ENCODE measurements at places on chromosomes 6 and 20.

- no peak for DNase-seq
These were observed 132.5 kb upstream of the FOXA2 start for GRCh38 chr20:22716821-22717351.

GRCh38 chr6:137638926-137639706 is 144.9 kb upstream of the OLIG3 start:
- no peak for DNase-seq

DNA sequence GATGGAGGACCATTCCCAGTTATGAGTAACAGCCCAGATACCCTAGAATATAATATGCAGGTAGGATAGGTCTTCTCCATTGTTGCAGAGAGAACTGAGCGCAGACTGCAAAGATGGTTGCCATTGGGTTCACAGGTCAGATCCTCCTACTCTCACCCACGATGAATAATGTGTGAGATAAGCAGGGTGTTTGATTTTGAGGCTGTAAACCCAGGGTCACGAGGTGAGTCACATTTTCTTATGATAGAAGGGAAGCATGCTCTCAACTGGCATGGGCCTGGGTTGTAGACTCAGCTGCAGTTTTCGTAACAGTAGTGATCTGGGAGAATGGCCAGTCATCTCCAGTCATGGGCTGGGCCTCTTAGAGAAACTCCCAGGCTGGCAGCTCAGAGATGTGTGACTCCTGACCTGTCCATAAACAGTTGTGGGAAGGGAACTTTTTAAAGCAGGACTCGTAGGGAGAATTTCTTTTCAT is 74.2 kb downstream of the CD164 start:
- DNase-seq: no peak

DNA sequence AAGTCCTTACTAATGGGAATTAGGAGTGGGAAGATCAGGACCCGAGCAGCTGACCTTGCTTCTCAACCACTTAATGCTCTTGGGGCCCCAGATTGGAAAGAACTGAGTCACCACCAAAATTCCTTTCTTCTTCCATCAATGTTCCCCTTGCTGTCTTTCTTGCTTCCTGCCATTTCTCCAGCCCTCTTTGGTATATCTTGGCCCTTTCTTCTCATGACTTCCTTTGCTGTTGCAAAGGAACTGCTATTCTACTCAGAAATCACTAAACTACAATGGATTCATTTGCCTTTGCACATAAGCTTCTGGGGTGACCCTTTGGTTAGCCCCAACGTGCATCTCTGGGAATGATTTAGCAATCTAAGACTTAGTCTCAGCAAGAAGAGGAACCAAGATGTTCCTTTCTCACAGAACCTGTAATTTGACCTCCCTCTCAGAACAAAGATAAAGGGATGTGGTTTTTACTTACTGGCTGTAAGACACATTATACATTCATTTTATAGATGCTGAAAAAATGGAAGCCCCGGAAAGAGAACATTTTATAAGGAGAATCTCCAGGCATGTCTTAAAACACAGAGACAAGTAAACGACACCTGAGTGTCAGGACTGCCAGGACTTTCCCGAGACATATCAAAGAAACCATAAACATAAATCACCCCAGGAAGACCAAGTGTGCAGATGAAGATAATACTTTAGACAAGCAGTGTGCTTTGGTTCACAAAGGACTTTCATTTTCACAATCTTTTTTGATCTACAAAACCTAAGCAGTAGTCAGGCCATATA is 99.0 kb upstream of the TNFAIP3 start:
- DNase-seq: no peak

- DNase-seq: no peak
These were observed 472.2 kb downstream of the UTRN start for GRCh38 chr6:144757299-144757698.

- DNase-seq: no peak
These were observed 568 bp downstream of the CCDC170 start for GRCh38 chr6:151494235-151494935.

- DNase-seq: no peak
These were observed 377.3 kb upstream of the JAG1 start for GRCh38 chr20:11051136-11051535.

GRCh38 chr6:37125774-37126492 is 44.0 kb upstream of the PIM1 start:
- no peak for DNase-seq

DNA sequence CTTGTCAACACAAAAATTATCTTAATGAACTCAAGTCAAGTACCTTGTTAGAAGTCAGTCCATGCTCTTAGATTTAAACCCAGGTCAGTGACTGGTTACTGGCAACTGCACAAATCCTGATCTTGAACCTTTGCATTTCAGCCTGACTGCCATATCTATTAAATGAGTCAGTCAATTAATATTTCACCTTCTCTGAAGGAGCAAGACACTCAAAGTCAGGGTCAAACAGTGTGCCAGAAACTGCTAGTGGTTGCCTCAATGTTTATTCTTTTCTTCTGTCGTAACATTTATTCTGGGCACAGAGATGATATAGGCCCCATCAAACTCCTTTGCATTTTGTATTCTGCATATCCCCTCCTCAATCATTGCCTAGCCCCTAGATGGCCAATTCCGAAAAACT is 193.9 kb upstream of the MOCS1 start:
- no peak for DNase-seq

- no peak for DNase-seq
These were observed 7.8 kb downstream of the ADTRP start for GRCh38 chr6:11770546-11771466.

- DNase-seq: no peak
These were observed 582.2 kb upstream of the FLRT3 start for GRCh38 chr20:14919501-14920081.

GRCh38 chr6:111552958-111553357 is 52.7 kb downstream of the TRAF3IP2 start:
- DNase-seq: no peak

DNA sequence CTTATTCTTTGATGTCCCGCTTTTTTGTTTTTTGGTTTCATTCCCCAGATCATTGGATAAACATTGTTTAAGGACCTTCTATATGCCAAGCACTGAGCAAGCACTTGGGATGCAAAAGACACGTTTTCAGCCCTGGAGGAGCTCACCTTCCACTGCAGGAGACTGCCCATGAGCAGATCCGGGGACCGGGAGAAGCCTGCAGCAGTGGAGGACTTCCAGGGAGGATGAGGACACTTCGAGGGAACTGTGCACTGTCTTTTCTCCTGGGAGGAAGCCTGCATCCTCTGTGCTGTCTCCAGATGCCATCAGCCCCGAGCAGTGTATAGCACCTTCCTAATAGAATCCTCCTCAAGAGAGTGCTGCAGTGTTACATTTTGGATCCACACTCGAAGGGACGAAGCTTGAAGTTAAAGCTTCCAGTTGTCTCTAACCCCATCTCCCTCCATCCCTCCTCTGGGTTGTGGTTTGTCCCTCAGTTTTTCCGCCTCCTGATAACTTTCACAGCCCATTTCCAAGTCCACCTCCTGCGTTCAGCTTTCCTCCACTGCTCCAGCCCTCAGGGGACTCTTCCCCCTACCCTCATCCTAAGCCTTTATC is 5.8 kb upstream of the KCNG1 start:
- DNase-seq: no peak

DNA sequence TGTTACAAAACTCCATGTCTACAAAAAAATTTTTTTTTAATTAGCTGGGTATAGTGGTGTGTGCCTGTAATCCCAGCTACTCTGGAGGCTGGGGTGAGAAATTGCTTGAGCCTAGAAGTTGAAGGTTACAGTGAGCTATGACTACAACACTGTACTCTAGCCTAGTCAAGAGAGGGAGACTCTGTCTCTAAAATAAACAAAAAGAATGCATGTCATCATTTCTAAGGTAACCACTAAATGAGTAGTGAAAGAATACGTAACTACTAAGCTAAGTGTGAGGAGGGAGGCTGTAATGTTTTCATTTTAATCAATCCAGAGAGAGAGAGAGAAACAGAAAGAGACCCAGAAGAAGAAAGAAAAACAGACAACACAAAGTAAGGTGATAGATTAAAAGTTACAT is 9.9 kb downstream of the SYCP2 start:
- DNase-seq: no peak

- DNase-seq: no peak
These were observed 51.9 kb upstream of the PTPRK start for GRCh38 chr6:128572294-128572693.

DNA sequence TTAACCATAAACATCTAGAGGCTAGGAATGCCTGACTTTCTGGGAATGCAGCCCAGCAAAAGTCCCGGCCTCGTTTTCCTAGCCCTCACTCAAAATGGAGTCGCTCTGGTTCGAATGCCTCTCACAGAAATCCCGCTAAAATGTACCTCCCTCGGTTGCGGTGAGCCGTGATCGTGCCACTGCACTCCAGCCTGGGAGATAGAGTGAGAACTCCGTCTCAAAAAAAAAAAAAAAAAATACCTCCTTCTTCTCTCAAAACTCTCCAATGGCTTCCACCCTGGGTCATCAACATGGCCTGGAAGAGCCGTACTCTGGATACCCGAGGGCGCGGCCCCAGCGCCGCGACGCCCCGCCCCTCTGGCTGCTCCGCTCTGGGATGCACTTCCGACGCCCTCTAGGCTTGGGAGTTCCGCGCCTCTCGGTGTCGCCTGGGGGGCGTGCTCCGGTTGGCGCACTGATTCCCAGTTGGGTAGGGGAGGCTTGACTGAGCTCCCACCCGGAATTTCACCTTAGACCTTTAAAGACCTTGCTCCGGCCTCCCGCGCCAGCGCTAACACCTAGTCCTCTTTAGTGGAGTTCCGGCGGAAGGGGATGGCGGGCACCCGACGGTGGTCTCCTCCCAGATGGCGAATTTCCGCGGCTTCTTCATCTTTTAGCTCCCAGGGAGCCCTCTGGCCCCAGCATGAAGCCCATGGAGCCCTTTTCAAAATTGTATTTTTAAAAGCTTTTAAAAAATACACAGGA is 12.3 kb downstream of the HMGN4 start:
- peak; percentile 5 for DNase-seq
